Body of pancreas (tissue), 4 donors: ENCODE measurements at places on chromosomes 2 and 18. TPM values are rescaled to one million over a fixed set of nuclear protein-coding genes. Genes with fewer than 3 reads are reported as not detected.

The KCNE4 gene
- 3.9 TPM for total RNA-seq

The RAD51AP2 gene
- not detected for total RNA-seq

The CPS1 gene
- 2.9 TPM for total RNA-seq

The LHCGR gene
- total RNA-seq: not detected

The EPB41L3 gene
- 25.1 TPM for total RNA-seq

The RGPD4 gene
- not detected for total RNA-seq

The PAIP2B gene
- 18.5 TPM for total RNA-seq

The TBR1 gene
- not detected for total RNA-seq

The MBOAT2 gene
- total RNA-seq: 6.7 TPM

The DAW1 gene
- total RNA-seq: not detected

DNA sequence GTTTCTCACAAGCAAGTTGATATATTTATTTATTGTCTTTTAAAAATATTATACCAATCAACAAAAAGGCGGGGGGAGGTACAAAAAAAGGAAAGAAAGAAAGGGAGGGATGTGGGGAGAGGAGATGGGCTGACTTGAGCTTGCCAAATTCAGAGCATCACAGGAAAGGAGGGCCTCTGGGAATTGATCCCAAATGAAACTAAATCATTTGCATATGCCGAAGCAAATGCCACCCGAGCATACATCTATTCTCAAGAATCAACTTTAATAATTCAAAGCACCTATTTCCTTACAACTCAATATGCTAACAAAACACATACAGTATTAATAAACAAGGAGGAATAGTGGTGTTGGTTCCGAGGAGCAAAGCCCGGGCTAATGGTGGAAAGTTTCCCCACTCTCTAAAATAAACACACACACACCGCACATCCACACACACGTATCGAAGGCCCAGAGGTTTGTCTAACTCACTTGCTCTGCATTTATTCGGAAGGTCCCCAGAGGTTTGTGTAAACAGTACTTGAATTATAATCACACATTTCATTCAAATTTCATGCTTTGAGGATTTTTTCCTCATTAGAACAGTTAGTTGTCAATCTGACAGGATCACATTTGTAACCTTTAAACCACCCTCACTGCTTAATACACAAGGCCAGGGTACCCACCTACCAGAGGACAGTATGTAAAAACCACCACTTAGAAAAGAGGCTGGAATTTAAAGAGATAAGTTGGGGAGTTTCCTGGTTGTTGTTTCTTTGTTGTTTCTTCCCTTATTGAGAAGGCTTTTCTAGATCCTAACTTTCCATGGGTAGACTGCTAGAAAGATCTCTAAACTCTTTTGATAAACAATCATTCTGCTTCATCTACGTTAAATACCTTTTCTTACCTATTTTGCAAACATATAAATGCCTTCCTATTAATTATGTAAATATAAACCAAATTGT is 264.7 kb downstream of the TCF4 start:
- H3K27me3 ChIP-seq: no peaks in the 10 kb centered on the region
- no peak for DNase-seq
- H3K4me1 ChIP-seq: peaks cover 15% of the 10 kb centered on the region
- no peak overlapping the region for H3K27ac ChIP-seq

DNA sequence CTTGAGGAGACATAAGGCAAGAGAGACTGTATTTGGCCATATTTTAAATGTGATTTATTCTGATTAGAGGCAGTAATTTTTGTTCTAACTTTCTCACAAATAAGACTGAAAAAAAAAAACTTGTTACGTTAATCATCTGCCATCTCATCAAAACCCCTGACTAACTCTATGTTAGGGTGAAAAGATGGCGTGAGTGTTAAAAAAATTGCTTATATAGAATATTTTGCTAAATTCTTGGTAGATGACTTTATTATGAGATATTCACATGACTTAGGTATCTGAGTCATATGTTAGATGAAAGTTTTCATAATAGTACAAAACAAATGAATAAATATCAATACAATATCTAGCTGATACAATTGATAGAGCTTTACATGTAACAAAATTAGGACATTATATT is 1508.7 kb upstream of the TMEFF2 start:
- no peaks in the 10 kb centered on the region for H3K36me3 ChIP-seq
- H3K4me3 ChIP-seq: no peak overlapping the region
- no peaks in the 10 kb centered on the region for H3K27me3 ChIP-seq
- no peaks in the 10 kb centered on the region for H3K4me1 ChIP-seq
- no peak for DNase-seq

DNA sequence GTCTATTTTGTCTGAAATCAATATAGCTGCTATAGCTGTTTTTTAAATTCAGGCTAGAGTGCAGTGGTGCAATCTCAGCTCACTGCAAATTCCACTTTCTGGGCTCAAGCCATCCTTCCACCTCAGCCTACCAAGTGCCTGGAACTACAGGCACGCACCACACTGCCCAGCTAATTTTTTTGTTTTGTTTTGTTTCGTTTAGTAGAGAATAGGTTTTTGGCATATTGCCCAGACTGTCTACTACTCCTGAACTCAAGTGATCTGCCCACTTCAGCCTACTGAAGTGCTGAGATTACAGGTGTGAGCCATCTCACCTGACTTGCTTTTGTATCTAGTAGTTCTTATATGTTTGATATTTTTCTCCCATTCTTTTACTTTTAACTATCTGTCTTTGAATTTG is 259.7 kb downstream of the CDH19 start:
- no peak overlapping the region for H3K27ac ChIP-seq
- DNase-seq: no peak
- H3K27me3 ChIP-seq: no peaks in the 10 kb centered on the region
- no peak overlapping the region for H3K4me3 ChIP-seq
- no peaks in the 10 kb centered on the region for H3K36me3 ChIP-seq
- no peaks in the 10 kb centered on the region for H3K4me1 ChIP-seq

DNA sequence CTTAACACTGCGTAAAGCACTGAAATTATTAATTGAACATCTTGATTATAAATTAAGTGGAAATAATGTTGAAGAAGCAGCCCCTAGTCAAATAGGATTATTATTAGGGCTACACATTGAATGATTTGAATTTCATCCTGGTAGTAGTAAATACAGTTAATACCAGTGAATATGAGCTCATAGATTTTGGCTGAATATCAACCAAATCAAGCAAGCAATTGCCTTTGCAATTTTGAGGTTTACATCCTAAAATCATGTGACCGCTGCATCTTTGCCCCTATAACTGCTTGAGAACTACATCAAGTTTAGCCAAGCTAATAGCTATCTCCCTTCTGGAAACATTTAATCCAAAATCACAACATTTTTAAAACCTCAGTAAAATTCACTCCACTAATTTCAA is 801.2 kb upstream of the PIK3C3 start:
- H3K4me1 ChIP-seq: no peaks in the 10 kb centered on the region
- no peaks in the 10 kb centered on the region for H3K27me3 ChIP-seq
- no peak overlapping the region for H3K27ac ChIP-seq
- no peak for DNase-seq

GRCh38 chr2:78757191-78757590 is 268.3 kb upstream of the REG3G start:
- H3K27ac ChIP-seq: no peak overlapping the region
- DNase-seq: no peak
- no peaks in the 10 kb centered on the region for H3K36me3 ChIP-seq
- no peaks in the 10 kb centered on the region for H3K27me3 ChIP-seq

- no peak overlapping the region for H3K4me3 ChIP-seq
- H3K4me1 ChIP-seq: no peaks in the 10 kb centered on the region
- no peak overlapping the region for H3K27ac ChIP-seq
Observed at GRCh38 chr2:40394031-40394430, 57.9 kb downstream of the SLC8A1 start.

- DNase-seq: no peak
- no peaks in the 10 kb centered on the region for H3K4me1 ChIP-seq
- no peak overlapping the region for H3K27ac ChIP-seq
Observed at GRCh38 chr2:100580367-100581276, 17.8 kb downstream of the PDCL3 start.

DNA sequence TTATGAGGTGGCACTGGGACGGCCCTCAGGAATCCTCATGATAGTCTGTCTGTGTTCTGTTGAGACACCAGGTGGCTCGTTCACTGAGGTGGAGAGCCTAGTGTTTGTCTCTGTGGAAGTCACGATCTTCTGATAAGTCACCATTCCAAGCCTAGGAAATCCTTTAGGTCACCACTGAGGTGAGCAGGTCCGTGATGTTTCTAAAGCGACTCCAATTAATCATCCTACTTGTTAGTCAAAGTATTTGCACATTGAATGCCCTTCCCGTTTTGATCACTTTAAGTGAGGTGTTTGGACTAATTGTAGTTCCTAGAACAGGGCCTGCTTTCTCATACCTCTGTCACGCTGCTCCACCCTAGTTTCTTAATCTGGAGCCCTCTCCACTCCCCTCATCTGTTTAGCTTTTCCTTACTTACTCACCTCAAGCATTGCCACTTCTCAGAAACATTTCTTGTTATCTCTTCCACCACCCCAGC is 28.0 kb upstream of the DSG3 start:
- H3K27me3 ChIP-seq: no peaks in the 10 kb centered on the region
- H3K4me3 ChIP-seq: no peak overlapping the region
- H3K27ac ChIP-seq: no peak overlapping the region
- no peak for DNase-seq
- H3K36me3 ChIP-seq: no peaks in the 10 kb centered on the region

DNA sequence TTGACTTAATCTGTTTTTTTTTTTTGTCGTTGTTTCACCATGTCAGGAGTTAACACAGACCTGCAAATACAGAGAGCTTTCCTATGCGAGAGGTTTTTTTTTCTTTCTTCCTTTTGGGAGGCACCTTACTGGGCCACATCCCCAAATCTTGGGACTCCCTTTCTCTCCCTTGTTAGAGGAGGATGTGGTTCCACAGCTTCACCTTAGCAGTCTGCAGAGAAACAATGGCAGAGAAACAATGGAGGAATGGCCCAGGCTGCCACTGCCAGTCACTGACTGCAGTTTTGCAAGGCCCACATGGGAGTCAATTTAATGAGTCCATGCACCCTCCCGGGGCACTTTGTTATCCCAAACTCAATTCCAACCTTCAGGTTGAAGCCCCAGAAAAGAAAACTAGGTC is 20.8 kb upstream of the PDK1 start:
- no peaks in the 10 kb centered on the region for H3K27me3 ChIP-seq
- H3K4me3 ChIP-seq: no peak overlapping the region
- H3K36me3 ChIP-seq: no peaks in the 10 kb centered on the region
- H3K27ac ChIP-seq: no peak overlapping the region
- no peaks in the 10 kb centered on the region for H3K4me1 ChIP-seq

GRCh38 chr2:219186754-219187456 is 8.8 kb downstream of the RETREG2 start:
- no peaks in the 10 kb centered on the region for H3K27me3 ChIP-seq
- H3K36me3 ChIP-seq: no peaks in the 10 kb centered on the region
- H3K4me3 ChIP-seq: no peak overlapping the region
- no peaks in the 10 kb centered on the region for H3K4me1 ChIP-seq

DNA sequence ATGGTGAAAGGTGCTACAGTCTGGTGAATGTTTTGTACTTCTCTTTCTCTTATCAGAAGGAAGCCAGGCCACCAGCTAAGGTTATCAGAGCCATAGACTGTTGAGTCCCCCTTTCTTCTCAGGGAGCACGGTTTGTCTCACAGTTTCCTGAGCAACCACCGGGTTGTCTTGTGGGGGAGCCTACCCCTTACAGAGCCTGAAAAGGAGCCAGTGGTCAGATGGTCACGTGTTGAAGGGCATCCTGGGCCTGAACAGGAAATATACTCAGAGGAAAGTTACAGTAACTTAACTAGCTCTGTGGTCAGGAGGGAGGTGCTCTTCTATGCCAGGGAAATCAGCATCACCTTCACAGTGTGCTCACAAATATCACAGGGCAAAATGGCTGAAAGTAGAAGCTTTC is 11.6 kb downstream of the CD28 start:
- no peak overlapping the region for H3K4me3 ChIP-seq
- no peak for DNase-seq
- H3K27ac ChIP-seq: no peak overlapping the region
- H3K4me1 ChIP-seq: no peaks in the 10 kb centered on the region
- H3K27me3 ChIP-seq: no peaks in the 10 kb centered on the region
- no peaks in the 10 kb centered on the region for H3K36me3 ChIP-seq

GRCh38 chr2:198571393-198571792 is 767.0 kb downstream of the PLCL1 start:
- H3K27ac ChIP-seq: no peak overlapping the region
- no peaks in the 10 kb centered on the region for H3K27me3 ChIP-seq
- no peak overlapping the region for H3K4me3 ChIP-seq
- H3K4me1 ChIP-seq: no peaks in the 10 kb centered on the region
- no peaks in the 10 kb centered on the region for H3K36me3 ChIP-seq

- H3K27me3 ChIP-seq: no peaks in the 10 kb centered on the region
- peaks cover 46% of the 10 kb centered on the region for H3K4me1 ChIP-seq
- H3K36me3 ChIP-seq: no peaks in the 10 kb centered on the region
- peak; percentile 66 for DNase-seq
- peak within 1 kb of the TSS; percentile 0 for H3K27ac ChIP-seq
Observed at GRCh38 chr2:121284463-121285449, at the start of gene TFCP2L1. Gene TFCP2L1, minus strand, starts transcription at chr2:121285202. Its CDS starts 93 bp downstream, at chr2:121285109.

- no peak overlapping the region for H3K27ac ChIP-seq
- H3K4me3 ChIP-seq: no peak overlapping the region
- no peaks in the 10 kb centered on the region for H3K4me1 ChIP-seq
- no peaks in the 10 kb centered on the region for H3K36me3 ChIP-seq
Observed at GRCh38 chr18:50696436-50696835, 123.4 kb downstream of the MRO start.

DNA sequence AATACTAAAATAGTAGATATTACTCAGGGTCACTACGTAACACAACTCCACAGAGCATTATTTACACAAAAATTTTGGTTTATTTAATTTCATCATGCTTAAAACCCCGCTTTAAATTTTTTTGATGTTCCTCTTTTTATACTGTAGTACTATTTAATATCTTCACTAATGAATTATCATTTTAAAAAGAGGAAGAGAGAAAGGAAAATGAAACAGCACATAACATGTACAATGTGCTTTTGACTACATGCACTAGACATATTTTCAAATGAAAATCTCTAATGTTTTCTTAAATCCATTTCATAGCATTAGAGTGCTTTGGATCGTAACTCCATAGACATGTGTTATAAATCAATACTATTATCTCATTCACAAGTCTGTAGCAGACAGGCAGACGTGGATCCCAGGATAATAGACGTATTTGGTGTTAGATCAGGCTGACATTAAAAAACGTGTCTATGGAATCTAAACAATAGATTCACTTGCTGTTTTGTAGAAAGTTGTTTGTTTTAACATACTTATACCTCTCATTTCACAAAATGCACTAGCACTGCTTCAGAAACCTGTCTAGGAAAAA is 897.0 kb downstream of the CPS1 start:
- no peak overlapping the region for H3K4me3 ChIP-seq
- H3K36me3 ChIP-seq: no peaks in the 10 kb centered on the region
- no peaks in the 10 kb centered on the region for H3K4me1 ChIP-seq

- H3K36me3 ChIP-seq: no peaks in the 10 kb centered on the region
- no peak overlapping the region for H3K27ac ChIP-seq
- no peak overlapping the region for H3K4me3 ChIP-seq
- no peaks in the 10 kb centered on the region for H3K4me1 ChIP-seq
- H3K27me3 ChIP-seq: no peaks in the 10 kb centered on the region
Observed at GRCh38 chr2:196284866-196285557, 113.6 kb upstream of the STK17B start.

- H3K4me1 ChIP-seq: no peaks in the 10 kb centered on the region
- no peaks in the 10 kb centered on the region for H3K27me3 ChIP-seq
- H3K27ac ChIP-seq: no peak overlapping the region
- no peak overlapping the region for H3K4me3 ChIP-seq
- no peak for DNase-seq
- no peaks in the 10 kb centered on the region for H3K36me3 ChIP-seq
Observed at GRCh38 chr2:160680974-160681373, 187.4 kb upstream of the RBMS1 start.

GRCh38 chr18:55384551-55385275 is 203.3 kb downstream of the TCF4 start:
- H3K4me1 ChIP-seq: peaks cover 18% of the 10 kb centered on the region
- H3K27ac ChIP-seq: no peak overlapping the region
- H3K36me3 ChIP-seq: no peaks in the 10 kb centered on the region
- H3K4me3 ChIP-seq: no peak overlapping the region
- no peak for DNase-seq
